T-helper 9 cell (primary cell): ENCODE measurements at places on chromosomes 16 and 17.

- no peak for DNase-seq
These were observed 150.1 kb downstream of the IRF8 start for GRCh38 chr16:86048882-86049585.

GRCh38 chr17:76382803-76383545 lies 1.4 kb upstream of the SPHK1 start:
- peak; percentile 31 for DNase-seq

- DNase-seq: no peak
These were observed 14.4 kb upstream of the EEF2K start for GRCh38 chr16:22191532-22192260.

GRCh38 chr16:74738113-74738541 lies 36.5 kb downstream of the FA2H start:
- no peak for DNase-seq

GRCh38 chr17:81968396-81968745 lies 7.4 kb upstream of the NOTUM start:
- no peak for DNase-seq

- DNase-seq: no peak
These were observed 45.0 kb downstream of the RAB11FIP3 start for GRCh38 chr16:470418-470817.

- DNase-seq: no peak
These were observed 138.2 kb upstream of the COX10 start for GRCh38 chr17:13931111-13931526.

GRCh38 chr16:35440875-35441274 lies 1981.5 kb downstream of the TP53TG3F start:
- no peak for DNase-seq

GRCh38 chr17:38728290-38728831 lies 1.8 kb upstream of the CISD3 start:
- peak; percentile 56 for DNase-seq

GRCh38 chr16:85231959-85232358 lies 119.7 kb upstream of the CIBAR2 start:
- DNase-seq: no peak

DNA sequence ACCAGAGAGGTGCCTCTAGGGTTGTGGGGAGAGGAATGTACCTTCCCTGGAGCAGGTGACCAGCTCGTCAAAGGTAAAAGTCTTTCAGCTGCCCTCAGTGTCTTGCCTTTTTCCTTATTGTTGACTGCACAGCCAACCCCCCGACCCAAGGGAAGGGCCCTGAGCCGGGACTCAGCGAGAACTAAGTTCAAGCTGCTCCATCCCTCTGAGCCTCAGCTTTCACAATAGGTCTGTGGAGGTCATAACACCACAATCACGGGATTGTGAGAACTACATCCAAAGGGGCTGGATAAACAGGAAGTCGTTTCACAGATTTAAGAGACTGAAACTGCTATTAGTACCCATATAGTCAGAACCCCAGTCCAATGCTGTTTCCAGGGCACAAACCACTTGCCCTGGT lies 2.6 kb upstream of the KRT36 start:
- no peak for DNase-seq

DNA sequence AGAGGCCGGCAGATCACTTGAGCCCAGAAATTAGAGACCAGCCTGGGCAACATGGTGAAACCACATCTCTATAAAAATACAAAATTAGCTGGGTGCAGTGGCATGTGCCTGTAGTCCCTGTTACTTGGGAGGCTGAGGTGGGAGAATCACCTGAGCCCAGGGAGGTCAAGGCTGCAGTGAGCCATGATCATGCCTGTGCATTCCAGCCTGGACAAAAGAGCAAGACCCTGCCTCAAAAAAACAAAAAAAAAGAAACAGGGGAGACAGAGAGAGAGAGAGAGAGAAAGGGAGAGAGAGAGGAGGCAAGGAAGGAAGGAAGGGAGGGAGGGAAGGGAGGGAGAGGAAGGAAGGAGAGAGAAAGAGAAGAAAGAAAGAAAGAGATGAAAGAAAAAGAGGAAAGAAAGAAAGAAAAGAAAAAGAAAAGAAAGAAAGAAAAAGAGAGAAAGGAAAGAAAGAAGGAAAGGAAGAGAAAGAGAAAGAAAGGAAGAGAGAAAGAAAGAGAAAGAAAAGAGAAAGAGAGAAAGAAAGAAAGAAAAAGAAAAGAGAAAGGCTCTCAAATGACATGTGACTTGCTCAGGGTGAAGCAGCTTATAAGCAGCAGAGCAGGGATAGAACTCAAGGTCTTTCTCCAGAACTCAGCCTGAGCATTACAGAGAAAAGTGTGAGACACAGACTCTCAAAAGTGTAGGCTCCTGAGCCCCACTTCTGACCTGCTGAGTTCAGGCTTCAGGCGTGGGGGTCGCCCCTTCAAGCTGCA lies 15.5 kb downstream of the CX3CL1 start:
- no peak for DNase-seq

- no peak for DNase-seq
These were observed 59.5 kb upstream of the IRX3 start for GRCh38 chr16:54346041-54346440.

- DNase-seq: peak; percentile 24
These were observed 684 bp downstream of the YPEL2 start for GRCh38 chr17:59331929-59332748.

- DNase-seq: no peak
These were observed 247.4 kb downstream of the SHISA9 start for GRCh38 chr16:13148836-13149235.

DNA sequence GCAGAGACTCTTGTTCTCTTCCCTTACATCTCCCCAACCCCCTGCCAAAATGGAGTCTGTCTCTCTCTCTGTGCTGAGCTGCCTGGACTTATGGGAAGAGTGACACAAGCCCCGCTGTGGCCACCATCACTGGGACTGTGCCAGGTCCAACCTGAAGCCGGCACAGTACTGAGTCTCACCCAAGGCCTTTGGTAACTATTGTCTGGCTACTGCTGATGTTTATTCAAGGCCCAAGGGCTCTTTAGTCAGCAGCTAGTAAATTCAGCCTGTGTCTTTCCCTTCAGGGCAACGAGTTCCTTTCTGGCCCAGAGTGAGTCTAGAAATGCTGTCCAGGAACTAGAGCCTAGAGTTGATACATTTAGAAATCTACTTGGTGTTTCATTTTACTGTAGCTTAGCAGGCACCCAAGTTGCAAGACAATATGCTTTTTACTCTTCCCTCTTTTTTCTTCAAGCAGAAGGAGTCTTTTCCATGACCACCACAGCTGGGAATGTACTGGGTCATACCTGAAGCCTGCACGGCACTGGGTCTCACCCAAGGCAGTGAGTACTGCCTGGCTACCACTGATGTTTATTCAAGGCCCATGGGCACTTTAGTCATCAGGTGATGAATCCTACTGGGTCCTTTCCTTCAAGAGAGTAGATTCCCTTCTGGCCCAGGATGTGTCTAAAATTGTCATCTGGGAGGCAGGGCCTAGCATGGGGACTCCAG lies 17.7 kb downstream of the EFCAB5 start:
- DNase-seq: no peak

DNA sequence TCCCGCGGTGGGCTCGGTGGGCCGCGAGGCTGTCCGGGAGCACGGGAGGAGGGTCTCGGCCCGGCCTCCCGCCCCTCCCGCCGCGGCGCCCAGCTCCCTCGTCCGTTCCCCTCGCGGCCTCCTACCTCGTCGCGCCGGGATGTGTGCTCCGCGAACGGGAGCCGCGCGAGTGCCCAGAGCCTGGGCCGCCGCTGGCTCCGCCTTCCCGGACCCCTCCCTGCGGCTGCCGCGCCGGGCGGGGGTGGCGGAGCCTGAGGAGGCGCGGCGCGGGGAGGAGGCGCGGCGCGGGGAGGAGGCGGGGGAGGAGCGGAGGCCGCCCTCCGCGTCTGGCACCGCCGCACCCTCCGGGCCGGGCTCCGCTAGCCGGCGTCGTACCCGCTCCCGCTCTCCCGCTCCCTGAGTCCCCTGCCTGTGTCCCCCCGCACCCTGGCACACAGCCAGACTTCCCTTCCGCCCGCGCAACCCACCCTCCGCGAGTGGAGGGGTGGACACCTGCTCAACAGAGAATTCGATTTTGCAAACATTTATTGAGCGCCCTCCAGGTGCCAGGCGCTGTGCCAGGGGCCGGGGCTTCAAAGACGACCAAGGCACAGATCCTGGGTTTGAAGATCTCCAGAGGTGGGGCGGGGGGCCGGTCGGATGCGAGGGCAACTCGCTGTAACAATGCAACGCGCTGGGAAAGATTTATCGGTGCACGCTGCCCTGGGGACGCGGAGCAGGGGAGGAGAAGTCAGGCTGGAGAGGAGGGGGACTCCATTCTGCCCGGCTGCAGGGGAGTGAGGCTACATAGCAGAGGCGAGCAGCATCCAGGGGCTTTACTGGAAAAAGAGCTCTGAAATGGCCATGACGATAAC lies at the start of gene MPP3:
TSS of gene MPP3 (minus strand) at position 171 of the 854 bp plus-strand sequence. CDS start 1,240 bp downstream, outside the sequence.
- peak; percentile 47 for DNase-seq

DNA sequence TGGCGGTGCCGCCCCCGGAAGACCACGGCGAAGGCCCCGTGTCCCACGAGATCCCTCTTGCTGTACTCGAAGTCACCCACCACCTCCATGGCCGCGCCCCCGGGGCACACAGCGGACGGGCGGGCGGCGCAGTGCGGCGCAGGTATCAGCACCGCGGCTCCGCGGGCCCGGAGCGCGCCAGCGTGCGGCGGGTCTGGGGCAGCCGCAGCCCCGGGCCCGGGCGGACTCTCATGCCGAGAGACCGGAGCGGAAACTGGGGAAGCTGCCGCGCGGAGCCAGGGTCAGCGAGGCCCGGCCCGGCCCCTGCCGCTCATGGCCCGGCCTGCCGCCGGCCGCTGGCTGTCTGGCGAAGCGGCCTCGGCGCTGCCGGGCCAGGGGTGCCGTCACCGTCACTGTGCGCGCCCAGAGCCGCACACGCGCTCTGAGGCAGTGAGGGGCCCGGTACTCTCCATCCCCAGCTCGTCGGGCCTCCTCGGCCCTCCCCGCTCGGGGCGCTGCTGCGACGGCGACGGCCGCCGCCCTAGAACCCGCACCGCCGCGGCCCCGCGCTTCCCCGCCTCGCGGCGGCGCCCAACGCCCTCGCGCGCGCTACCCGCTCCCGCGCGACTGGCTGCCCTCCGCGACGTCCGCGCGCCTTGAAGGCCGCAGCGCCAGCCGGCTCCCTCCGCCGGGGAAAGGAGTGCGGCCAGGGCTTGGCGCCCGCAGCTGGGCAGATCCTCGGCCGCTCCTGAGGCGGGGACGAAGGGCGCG lies at the start of gene ULK2:
TSS of gene ULK2 (minus strand) at position 608 of the 750 bp plus-strand sequence. CDS start at position 89, 519 bp downstream.
- DNase-seq: peak; percentile 23

- DNase-seq: peak; percentile 54
These were observed 1.1 kb upstream of the ZNF200 start for GRCh38 chr16:3235856-3236669.
